ENCODE measurements at places on chromosomes 13 and 19.

- no peak for DNase-seq
Observed at GRCh38 chr19:512547-513365, 5.5 kb downstream of the TPGS1 start.

GRCh38 chr19:41924151-41925145 lies 3.8 kb downstream of the ERFL start:
- no peak for DNase-seq

GRCh38 chr19:15466851-15467733 lies 2.7 kb upstream of the RASAL3 start:
- peak; percentile 53 for DNase-seq

DNA sequence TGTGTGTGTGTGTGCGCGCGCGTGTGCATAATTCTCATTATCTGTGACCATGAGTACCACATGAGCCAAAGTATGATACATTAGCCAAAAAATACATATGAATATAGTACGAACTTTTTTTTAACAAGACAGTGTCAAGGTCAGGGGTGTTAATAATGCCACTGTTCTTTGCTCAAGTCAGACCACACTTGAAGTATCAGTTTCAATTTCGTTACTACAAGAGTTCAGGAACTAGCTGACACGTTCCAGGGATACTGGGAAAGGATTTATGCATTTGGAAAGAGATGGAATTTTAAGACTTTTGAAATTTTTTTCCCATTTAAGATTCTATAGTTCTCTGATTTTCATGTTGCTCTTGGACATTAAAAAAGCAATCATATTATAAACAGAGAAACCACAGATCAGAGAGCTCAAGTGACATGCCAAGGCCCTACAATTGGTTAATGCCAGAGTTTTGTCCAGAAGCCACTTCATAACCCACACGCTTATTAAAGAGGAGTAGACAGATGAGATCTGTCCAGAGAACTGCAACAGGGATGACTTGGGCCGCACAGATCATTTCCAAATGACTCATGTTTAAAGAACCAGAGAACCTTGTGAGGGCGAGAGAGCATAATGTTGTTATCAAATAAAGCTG lies 718.8 kb upstream of the SGCG start:
- DNase-seq: no peak

DNA sequence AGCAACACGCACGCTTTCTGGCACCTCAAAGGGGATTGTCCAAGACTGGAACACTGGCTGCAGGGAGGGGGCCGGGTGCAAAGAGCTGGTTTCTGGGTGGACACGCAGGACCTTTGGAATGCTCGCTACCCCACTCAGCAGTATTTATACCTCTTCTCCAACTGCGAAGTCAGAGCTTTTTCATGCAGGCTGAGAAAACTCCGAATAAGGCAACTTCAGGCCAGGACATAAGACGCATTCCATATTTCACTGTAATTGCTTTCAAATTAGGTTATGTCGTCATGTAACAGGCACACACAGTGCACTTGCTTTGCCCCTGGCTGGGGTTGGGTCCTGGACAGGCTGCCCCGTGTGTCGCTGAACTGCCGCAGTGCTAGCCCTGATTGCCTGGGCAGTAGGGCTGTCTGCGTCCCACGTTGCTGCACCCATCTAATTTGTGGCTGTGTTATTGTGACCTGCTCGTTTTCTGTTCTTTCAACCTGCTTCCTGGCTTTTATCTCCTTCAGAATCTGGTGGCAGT lies 44.5 kb downstream of the ACTN4 start:
- DNase-seq: no peak

DNA sequence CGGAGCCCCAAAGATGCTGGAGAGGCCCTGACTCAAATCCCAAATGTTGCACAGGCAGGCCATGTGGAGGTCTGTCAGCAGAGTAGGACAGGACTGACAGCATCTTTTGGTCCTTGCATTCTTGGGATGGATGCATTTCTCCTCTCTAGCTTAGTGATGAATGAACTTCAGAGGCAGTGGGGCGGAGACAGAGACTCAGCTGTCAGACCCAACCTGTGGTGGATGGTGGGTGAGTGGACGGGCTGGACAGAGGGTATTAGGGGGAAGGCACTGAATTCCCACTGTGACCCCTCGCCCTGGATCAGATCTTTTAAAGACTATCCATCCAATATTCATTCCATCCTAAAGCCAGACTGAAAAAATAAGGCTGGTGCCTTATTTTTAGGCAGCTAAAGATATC lies 39.3 kb upstream of the GJB6 start:
- no peak for DNase-seq

- no peak for DNase-seq
Observed at GRCh38 chr13:106906426-106906996, 338.6 kb upstream of the ARGLU1 start.

DNA sequence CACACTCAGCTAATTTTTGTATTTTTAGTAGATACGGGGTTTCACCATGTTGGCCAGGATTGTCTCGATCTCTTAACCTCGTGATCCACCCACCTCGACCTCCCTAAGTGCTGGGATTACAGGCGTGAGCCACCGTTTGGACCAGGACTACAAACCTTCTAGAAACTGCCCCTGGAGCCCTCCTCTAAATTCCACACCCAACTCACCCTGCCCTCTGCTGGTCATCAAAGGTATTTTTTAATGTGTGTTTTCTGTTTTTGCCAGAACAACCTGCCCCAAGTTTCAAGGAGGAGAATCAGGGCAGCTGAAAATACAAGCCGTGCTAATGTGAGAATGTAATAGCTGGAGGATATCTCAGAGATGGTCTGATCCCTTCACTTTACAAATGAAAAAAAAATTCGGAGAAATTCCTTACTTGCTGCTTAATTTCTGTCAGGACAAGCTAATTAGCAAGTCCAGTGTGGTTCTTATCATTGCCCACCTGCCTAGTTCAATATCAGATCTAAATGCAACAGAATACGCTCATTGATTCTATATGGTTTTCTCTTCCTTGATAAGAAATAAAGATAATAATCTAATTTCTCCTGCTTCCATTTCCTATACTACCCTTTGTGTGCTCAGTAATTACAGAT lies 4.1 kb downstream of the ATP8A2 start:
- DNase-seq: no peak

- DNase-seq: no peak
Observed at GRCh38 chr13:30664689-30665275, 47.1 kb downstream of the USPL1 start.

DNA sequence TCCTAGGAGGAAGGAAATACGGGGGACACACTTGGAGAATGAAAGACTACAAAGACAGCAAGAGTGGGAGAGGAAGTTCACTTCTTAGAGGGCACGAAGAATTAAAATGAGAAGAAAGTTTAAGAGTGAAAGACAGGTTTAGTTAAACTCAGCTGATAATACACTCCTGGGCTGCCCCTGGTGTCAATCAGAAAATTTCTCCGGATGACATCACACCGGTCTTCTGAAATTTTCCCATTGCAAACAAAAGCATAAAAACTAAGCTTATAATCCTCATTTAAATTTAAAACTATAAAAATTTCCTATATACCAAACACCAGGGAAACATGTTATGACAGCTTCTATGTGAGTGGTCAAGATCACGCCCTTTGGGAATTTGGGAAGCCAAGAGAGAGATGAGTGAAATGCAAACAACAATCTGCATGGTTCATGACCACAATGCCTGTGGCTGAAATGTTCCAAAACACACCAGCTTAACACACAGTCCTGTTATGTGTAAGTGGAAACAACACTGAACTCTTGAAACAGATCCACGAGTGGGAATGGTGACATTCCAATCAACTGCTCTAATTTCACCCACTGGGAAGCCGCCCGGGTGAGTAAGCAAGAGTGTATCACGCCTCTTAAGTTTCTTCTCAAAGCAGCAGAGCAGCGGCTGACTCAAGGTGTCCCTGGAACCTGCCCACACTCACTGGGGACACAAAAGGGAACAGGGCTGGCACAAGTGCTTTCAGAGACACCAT lies 49.0 kb downstream of the BRD4 start:
- DNase-seq: no peak

All from T-helper 2 cell (primary cell).